ENCODE measurements at places on chromosomes 3 and 15. TPM values are rescaled to one million over a fixed set of nuclear protein-coding genes. Genes with fewer than 3 reads are reported as not detected.

PDHB gene
- total RNA-seq: 69.4 TPM

DNA sequence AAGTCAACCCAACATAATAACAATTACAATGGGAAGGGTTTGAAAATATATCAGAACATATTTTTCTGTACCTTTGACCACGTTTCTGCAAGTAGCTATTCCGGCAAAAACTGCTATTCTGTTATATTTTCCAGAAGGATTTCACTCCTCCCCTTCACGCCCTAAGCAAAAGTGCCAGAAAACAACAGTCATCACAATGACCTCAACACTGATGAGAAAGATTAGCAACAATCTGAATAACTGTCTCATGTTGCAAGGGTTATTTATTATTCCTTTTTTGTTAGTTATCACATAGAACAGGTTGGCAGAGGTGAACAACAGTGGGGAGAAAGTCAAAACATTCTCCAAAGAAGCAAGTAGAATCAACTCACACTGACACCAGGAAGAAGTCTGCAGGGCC lies 269.4 kb upstream of the ARRDC4 start:
- DNase-seq: no peak
- no peaks in the 10 kb centered on the region for H3K36me3 ChIP-seq
- H3K27me3 ChIP-seq: peaks cover 23% of the 10 kb centered on the region
- H3K4me3 ChIP-seq: no peak overlapping the region
- H3K4me1 ChIP-seq: no peaks in the 10 kb centered on the region

DNA sequence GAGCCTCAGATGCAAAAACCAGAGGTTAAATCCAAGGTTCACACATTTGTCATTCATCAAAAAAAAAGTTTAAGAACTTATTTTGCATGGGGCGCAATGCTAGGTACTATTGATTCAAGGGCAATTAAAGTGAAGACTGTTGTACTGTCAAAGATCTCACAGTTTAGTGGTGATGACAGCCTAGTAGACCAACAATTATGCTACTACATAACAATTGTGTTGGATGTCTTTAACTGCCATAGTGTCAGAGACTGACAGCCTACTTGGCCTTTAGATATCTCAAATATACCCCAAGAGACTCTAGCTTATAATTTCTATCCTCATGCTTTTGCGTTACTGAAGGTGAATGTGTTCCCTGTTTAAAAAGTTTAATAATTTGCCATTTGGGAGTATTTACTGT lies 72.1 kb upstream of the PHLDB2 start:
- no peak overlapping the region for H3K4me3 ChIP-seq
- DNase-seq: no peak
- no peaks in the 10 kb centered on the region for H3K36me3 ChIP-seq
- H3K27me3 ChIP-seq: no peaks in the 10 kb centered on the region
- peaks cover 25% of the 10 kb centered on the region for H3K4me1 ChIP-seq
- H3K27ac ChIP-seq: no peak overlapping the region

GRCh38 chr3:128334766-128335165 lies 131.9 kb downstream of the DNAJB8 start:
- H3K4me1 ChIP-seq: peaks cover 56% of the 10 kb centered on the region
- no peak for DNase-seq
- no peak overlapping the region for H3K4me3 ChIP-seq
- H3K36me3 ChIP-seq: no peaks in the 10 kb centered on the region
- H3K27ac ChIP-seq: no peak overlapping the region

DNA sequence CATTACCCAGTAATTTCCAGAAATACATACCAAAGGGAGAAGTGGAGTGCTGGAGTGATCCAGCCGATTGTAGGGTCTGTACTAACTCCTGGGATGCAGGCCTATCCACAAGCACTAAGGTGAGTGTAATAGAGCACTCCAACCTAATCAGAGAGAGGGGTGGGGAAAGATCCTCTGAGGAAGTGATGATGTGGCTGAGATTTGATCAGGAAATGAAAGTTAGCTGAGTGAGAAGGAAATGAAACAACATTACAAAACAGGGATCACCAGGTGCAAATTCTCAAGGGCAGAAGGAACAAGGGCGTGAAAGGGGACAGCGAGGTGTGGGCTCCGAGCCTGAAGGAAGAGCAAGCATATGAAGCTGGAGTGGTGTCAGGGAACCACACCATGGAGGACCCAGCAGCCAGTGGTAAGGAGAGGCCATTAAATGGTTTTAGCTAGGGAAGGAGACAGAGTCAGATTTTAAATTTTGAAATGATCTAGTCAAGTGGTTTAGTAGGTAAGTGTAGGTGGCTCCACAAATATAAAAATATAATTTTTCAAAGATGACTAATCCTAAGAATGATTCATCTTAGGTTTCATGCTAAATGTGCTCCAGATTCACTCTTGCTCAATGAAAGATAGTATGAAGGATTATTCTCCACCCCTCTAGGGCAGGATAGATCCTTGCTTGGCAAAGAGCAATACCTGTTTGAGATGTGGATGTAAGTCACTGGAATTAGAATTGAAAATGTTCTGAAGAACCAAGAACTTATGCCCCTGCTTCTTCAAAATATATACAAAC lies 348.7 kb downstream of the TBL1XR1 start:
- no peak overlapping the region for H3K27ac ChIP-seq
- H3K4me3 ChIP-seq: no peak overlapping the region
- H3K36me3 ChIP-seq: no peaks in the 10 kb centered on the region
- no peaks in the 10 kb centered on the region for H3K4me1 ChIP-seq

GRCh38 chr15:45326280-45326679 lies 52.1 kb downstream of the GATM start:
- no peak overlapping the region for H3K4me3 ChIP-seq
- H3K4me1 ChIP-seq: no peaks in the 10 kb centered on the region
- no peak overlapping the region for H3K27ac ChIP-seq
- H3K36me3 ChIP-seq: no peaks in the 10 kb centered on the region

GRCh38 chr15:45133561-45133920 lies 3.7 kb downstream of the DUOX1 start:
- no peaks in the 10 kb centered on the region for H3K36me3 ChIP-seq
- no peak overlapping the region for H3K4me3 ChIP-seq
- H3K27me3 ChIP-seq: peaks cover 80% of the 10 kb centered on the region
- H3K4me1 ChIP-seq: peaks cover 21% of the 10 kb centered on the region

VGLL3 gene
- 11.9 TPM for total RNA-seq

DNA sequence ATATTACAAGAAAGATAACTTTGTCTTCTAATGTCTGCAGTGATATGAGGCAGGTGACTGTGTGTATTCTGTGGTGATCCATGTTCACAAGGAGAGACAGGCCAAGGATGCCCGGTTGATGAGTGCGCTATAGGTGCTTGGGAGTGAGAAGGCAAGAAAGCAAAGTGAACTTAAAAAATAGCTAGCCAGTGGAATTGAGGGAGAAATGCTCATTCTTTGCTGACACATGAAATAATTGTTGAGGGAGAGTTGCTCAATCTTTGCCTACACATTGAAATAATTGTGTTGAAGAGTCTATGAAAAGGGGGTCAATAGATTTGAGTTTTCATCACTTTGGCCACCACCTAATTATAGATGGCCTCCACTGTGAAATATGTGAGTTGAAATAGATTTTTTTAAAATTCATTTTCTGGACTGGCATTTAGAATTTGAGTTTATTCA lies 156.3 kb downstream of the LPP start:
- no peaks in the 10 kb centered on the region for H3K4me1 ChIP-seq
- H3K36me3 ChIP-seq: peaks cover 5% of the 10 kb centered on the region
- no peaks in the 10 kb centered on the region for H3K27me3 ChIP-seq
- no peak overlapping the region for H3K27ac ChIP-seq
- DNase-seq: no peak

DNA sequence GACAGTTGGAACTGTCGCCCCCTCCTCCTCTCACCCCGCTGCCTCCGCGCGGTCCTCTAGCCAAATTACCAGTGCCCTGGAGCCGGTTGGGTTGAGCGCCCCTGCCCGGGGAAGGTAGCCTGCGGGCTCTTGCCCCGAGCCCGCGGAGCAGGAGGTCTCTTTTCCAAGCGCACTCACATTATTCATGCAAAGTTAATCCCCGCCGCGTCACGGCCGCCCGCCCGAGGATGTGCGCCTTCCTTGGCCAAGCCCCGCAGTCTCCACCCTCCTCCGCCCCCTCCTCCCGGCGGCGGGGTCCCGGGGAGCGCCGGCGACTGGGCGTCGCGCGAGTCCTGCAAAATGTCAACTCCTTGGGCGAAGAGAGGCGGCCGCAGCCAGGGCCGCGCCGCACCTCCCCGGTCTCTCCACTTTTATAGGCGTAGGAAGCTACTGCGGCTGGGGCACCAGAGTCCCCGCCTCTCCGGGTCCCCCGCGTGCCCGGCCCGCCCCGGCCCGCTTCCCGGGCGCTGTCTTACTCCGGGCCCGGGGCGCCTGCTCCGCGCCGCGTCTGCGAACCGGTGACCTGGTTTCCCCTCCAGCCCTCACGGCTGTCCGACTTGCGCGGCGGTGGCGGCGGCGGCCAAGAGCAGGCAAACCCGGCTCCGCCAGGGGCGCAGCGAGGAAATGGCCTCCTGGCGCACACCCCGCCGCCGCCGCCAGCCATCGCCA lies at the start of gene THRB:
Gene THRB, minus strand, starts transcription at position 233 of the 708 bp plus-strand sequence.
- peak within 1 kb of the TSS; percentile 90 for H3K4me3 ChIP-seq
- H3K4me1 ChIP-seq: peaks cover 5% of the 10 kb centered on the region
- H3K27ac ChIP-seq: peak within 1 kb of the TSS; percentile 89
- DNase-seq: peak; percentile 71
- peaks cover 83% of the 10 kb centered on the region for H3K27me3 ChIP-seq

DNA sequence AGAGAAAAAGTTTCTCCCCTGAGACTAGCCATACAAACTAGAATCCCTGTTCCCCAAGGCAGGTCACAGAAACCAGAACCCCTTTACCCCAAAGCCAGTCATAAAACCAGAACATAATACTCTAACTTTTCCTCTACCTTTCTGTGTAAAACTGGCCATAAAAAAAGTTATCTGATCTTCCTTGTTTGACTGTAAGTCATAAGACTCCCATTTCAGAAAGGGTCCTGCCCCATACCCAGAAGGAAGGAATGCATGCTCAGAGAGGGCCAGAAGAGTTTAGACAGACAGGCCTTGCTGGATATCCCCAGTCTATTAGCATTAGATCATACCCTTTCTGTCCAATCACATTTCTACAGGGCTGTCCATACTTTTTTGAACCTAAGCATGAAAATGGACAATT lies 27.2 kb downstream of the SCN11A start:
- peaks cover 2% of the 10 kb centered on the region for H3K27me3 ChIP-seq
- no peaks in the 10 kb centered on the region for H3K36me3 ChIP-seq
- no peak for DNase-seq
- H3K27ac ChIP-seq: no peak overlapping the region
- no peak overlapping the region for H3K4me3 ChIP-seq

- H3K4me3 ChIP-seq: no peak overlapping the region
- H3K36me3 ChIP-seq: no peaks in the 10 kb centered on the region
- DNase-seq: no peak
Measured at GRCh38 chr3:12444582-12445471, 39.5 kb upstream of the TSEN2 start.

- H3K4me3 ChIP-seq: no peak overlapping the region
- H3K36me3 ChIP-seq: peaks cover 47% of the 10 kb centered on the region
- H3K27me3 ChIP-seq: no peaks in the 10 kb centered on the region
- H3K4me1 ChIP-seq: peaks cover 8% of the 10 kb centered on the region
- H3K27ac ChIP-seq: no peak overlapping the region
Measured at GRCh38 chr3:172244011-172244410, 204.2 kb downstream of the GHSR start.

All from mesothelial cell of epicardium (in vitro differentiated cells).